Globus pallidus (tissue), 1 donor: ENCODE measurements at places on chromosomes 5 and 9.

DNA sequence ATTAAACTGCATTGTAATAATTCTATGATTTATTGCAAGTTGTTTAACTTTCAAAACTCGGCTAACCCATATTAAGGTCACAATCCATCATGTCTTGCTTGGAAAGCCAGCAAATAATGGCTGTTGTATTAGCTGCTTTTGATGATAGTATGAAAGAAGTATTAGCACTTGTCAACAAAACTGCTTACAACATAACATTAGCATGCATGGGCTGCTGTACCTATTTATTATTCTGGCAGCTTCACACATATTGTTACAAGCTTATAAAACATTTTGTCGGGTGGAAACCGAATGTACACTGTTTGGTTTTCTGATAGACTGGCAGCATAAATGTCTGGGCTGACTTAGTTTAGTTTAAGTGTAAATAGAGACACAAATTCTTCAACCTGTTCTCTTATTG is 378.3 kb downstream of the KIAA0825 start:
- no peak for DNase-seq

DNA sequence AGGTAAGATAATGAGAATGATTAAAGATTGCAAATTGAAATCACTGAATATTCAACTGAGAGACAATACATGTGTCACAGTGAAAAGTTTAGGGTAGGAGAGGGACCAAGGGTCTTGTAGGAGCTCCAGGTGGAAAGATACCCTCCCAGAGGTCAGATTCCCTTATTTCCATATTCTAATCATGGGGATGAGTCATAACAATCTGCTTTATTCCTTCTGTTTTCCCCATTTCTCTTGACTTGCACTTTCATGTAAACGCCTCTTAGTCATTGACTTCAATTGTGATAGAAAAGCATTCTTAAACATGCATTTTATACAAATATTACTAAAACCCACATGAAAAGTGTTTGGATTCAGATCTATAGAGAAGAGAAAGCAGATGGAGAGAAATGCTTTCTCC is 81.3 kb upstream of the CTSL start:
- DNase-seq: no peak

- DNase-seq: no peak
Measured at GRCh38 chr5:168407211-168407610, 79.1 kb upstream of the RARS1 start.

DNA sequence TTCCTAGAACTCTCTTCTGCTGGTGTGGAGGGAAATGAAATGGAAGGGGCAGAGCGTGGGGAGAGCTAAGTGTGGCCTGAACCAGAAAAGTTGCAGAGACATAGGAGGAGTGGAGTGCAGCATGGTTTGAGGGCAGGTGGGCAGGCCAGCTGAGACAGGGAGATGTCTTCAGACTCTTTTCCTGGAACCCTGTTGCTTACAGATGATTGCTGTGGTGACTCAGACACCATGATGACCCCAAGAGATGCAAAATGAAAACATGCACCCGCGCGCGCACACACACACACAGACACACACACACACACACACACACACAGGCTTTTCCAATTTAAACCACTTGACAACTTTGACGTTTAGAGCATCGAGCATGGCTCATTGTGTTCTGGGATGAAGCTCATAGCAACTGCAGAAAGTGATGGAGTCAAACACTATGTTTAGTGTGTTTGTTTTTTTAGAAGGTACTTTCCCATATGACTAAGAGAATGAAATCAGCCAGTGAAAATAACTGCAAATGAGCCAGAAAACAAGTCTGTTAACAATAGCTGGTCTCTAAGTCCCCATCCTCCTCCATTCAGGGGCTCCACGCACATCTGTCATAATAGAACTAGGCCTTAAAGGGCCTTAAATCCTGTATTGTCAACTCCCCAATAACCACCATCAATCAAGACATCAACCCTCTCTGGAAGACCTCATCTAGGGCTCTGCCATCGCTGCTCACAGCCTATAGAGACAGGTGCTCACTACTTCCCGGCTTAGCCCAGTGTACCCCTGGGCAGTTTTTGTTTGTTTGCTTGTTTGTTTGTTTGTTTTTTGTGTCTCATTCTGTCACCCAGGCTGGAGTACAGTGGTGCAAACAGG is 9.6 kb downstream of the TMOD1 start:
- no peak for DNase-seq

GRCh38 chr5:9370256-9370655 is 175.6 kb downstream of the SEMA5A start:
- DNase-seq: no peak
